ENCODE measurements at places on chromosomes 5 and 9.

GRCh38 chr9:13023498-13023897 lies 248.7 kb downstream of the LURAP1L start:
- no peak for DNase-seq

- DNase-seq, result no peak
Measured at GRCh38 chr5:115713408-115713807, 87.6 kb upstream of the TMED7 start.

DNA sequence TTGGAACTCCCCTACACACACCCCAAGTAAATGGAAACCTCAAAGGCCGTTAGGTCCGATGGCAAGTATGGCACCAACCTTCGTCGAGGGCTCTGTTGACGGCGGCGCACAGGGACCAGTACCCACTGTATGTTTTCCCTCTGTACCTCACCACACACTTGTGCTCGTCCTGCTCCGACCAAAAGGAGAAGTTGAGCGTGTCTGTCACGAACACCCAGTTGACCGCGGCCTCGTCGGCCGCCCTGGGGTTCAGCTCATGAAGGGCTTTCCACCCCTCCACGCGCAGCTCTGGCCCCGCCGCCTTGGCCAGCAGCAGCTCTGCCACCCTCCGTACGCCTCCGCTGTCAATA lies 24.0 kb downstream of the HNRNPK start:
- DNase-seq, result peak; percentile 15

- DNase-seq, result peak; percentile 5
Measured at GRCh38 chr5:132883261-132883834, 9.9 kb downstream of the LEAP2 start.

- no peak for DNase-seq
Measured at GRCh38 chr9:92711844-92712243, 41.9 kb upstream of the IPPK start.

- no peak for DNase-seq
Measured at GRCh38 chr5:32942225-32942989, 231.3 kb downstream of the NPR3 start.

- no peak for DNase-seq
Measured at GRCh38 chr9:131865446-131866195, 125.7 kb upstream of the RAPGEF1 start.

DNA sequence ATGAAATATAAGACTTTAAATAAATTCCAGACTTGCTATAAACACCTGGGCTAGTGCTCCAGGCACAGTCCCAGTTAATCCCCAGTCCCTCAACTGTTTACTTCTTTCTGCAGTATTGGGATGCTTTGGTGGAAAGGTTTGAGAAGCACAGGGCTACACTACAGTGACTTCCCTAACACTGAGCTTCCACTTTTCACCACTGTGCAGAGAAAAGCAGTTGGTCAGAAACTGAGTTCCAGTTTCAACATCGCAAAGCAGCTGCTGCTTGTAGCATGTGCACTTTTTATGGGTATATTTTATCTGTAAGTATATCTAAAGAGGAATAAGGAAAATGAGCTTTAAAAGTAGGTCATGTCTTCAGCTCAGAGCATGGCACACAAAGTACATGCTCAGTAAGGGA lies 339.7 kb downstream of the NTRK2 start:
- DNase-seq, result no peak

- no peak for DNase-seq
Measured at GRCh38 chr9:36154331-36154952, 14.7 kb upstream of the CCIN start.

- DNase-seq, result no peak
Measured at GRCh38 chr5:133884569-133885311, 83.7 kb downstream of the C5orf15 start.

DNA sequence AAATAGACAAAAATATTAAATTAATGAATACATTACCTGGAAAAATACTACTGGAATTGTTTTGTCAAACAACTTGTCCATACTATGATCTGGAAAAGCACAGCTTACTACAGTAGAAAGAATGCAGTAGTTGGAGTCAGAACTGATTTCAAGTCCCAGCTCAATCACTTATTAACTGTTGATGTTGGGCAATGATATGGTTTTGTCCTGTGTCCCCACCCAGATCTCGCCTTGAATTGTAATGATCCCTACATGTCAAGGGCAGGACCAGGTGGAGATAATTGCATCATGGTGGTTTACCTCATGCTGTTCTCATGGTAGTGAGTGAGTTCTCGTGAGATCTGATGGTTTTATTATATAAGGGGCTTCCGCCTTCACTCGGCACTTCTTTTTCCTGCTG lies 247.5 kb downstream of the CD180 start:
- no peak for DNase-seq

- no peak for DNase-seq
Measured at GRCh38 chr9:98154678-98155077, 35.7 kb upstream of the TRIM14 start.

DNA sequence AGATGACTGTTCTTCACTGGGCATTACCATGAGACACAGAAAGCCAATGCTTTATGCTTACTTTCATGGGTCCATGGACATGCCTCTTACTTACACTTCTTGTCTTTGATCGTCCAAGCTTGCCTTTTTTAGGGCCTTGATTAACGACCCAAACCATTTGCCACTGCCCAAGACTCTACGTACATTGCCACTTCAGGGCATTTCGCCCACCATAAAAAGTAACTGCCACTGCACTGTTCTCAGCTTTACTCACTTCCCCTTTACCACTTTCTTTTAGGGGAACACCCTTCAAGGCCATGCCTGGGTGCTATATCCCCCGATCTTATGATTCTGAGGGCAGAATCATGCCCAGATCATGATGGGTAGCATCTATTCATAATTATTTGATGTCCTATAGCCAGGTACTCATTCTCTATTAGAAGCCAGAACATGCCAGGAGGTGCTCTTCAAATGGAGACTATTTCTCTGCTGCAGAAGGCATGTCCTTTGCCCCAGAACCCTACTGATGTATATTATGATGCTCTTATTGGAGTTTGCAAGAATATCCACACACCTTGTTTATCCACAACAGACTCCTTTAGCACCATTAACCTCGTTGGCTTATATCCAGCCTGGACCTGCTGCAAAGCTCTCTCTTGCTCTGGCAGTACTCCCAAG lies 64.1 kb upstream of the RAD23B start:
- DNase-seq, result no peak

- DNase-seq, result no peak
Measured at GRCh38 chr5:22835686-22836085, 17.5 kb downstream of the CDH12 start.

GRCh38 chr5:8366266-8366665 lies 497.3 kb downstream of the MTRR start:
- DNase-seq, result no peak

DNA sequence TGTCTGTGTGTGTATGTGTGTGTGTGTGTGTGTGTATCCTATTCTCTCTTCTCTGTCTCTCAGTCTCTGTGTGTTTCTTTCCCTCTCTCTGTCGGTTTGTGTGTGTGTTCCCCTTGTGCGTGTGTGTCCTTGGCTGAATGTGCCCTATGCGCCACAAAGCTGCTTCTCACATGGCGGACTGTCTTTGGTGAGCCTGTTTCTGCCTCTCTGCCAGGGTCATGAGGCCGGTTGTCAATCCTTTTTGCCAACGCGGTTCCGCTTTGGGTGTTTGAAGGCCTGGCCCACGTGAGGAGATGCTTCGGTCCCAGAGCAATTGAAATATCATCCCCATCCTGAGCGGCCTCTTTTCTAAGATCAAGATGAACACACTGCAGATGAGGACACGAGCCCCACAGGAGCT lies 476.0 kb downstream of the SPATA31A7 start:
- no peak for DNase-seq

DNA sequence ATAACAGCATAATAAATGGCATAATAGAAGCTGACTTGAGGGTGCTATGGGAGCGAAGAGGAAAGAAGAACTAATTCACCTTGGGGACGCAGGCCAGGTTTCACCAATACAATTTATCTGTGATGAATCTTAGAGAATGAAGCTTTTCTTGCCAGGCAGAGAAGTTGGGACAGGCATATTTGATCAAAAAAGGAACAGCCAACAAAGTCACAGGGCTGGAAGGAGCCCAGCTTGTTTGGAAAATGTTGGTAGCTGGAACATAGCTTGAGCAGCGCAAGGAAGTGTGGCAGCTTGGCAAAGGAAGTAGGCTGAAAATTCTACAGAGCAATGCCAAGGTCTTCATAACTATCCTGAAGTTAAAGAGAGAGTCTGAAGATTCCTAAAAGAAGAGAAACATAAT lies 181.5 kb upstream of the OR13F1 start:
- DNase-seq, result no peak

DNA sequence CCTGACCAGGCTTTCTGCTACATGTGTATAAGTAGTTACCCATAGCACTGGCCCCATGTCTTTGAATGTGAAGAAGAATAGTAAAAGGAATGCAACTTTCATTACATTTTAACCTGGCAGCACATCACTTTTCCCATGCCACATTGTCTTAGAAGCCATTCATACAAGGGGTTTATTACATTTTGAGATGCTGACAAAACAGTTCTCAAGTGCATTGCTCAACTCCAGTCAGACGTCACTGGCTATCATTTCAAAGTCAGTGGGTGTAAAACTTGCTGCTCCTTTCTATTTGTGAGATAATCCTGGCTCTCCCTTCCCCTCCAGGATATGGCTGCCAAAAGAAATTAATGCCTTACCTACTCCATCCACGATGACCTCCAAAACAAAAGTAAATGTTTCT lies 97.0 kb upstream of the VCAN start:
- DNase-seq, result no peak

- DNase-seq, result no peak
Measured at GRCh38 chr9:130862747-130863146, 27.7 kb downstream of the ABL1 start.

DNA sequence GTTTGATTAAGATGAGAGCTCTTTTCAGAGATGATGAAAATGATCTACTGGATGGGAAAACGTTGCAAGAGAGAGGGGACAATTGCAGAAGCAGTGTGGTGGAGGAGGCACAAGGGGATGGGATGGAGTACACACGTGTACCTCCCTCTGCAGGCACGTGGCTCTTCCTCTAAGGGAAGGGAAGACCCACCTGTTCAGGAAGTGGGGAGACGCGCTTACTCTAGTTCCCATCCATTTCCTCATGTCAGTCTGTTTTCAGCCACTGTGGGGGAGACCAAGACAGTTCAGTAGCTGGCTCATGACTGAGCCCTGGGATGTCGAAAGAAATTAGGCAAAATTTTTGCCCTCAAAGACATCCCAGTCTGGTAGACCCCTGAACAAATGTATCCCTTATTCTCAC lies 619.2 kb upstream of the CLINT1 start:
- DNase-seq, result no peak

DNA sequence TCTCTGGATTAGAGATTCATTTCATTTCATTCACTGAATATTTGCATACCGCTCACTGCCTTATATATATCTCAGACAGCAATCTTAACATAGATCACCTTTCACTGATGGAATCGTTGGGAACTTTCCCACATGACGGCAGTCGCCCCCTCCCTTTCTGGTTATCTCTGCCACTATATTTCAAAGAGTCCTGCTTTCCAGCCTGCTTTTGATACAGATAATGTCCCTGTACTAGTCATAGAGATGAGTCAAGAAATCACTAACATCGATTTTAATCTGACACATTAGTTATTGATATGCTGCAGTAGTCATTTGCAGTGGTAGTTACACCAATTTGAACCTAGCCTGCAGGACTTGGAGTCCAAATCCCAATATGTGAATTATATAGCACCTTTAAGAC lies 8.5 kb downstream of the ARSK start:
- no peak for DNase-seq

- DNase-seq, result no peak
Measured at GRCh38 chr5:157665467-157666070, 5.8 kb upstream of the C5orf52 start.

- DNase-seq, result no peak
Measured at GRCh38 chr5:74261421-74261820, 379.1 kb downstream of the ENC1 start.

GRCh38 chr9:82563094-82563493 lies 499.8 kb downstream of the RASEF start:
- no peak for DNase-seq

DNA sequence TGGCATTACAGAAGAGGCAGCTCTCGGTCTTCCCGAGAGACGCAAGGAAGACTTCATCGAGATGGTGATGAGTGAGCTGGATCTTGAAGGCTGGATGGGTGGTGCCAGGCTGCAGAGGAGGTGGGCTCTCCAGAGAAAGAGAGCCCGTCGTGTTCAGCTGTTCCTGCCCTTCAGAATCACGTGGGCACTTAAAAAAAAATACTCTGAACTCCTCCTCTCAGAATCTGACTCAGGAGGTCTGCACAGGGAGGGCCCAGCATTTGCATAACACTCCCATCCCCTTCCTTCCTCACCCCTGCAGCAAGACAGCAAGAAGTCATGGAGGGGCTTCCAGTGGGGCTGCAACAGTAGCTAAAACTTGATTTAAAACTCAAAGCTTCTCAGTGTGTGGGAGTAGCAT lies 203.0 kb downstream of the ATPSCKMT start:
- no peak for DNase-seq

DNA sequence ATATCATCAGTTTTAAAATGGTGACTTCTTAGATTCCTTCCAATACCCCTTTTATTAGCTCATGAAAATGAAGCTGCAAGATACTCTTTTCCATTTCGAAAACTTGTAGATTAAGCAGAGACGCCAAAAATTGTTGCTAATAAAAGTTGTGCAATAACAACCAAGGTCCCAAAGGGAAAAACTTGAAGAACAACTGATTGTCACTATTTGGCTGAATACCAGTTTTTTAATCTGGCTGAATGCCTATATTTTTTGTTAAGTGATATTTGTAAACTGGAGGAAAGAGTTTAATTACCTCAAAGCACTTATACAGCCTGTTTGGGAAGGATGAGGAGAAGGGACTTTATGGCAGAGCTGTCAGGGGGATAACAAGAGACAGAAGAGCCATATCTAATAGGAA lies 14.6 kb downstream of the C5orf58 start:
- no peak for DNase-seq

- peak; percentile 44 for DNase-seq
Measured at GRCh38 chr5:159469496-159470372, 139.4 kb upstream of the IL12B start.

- peak; percentile 76 for DNase-seq
Measured at GRCh38 chr5:41856644-41857491, 13.4 kb downstream of the OXCT1 start.

GRCh38 chr5:138980441-138980840 lies 105.3 kb upstream of the LRRTM2 start:
- no peak for DNase-seq

GRCh38 chr9:121686930-121687541 lies 35.6 kb downstream of the DAB2IP start:
- peak; percentile 30 for DNase-seq

DNA sequence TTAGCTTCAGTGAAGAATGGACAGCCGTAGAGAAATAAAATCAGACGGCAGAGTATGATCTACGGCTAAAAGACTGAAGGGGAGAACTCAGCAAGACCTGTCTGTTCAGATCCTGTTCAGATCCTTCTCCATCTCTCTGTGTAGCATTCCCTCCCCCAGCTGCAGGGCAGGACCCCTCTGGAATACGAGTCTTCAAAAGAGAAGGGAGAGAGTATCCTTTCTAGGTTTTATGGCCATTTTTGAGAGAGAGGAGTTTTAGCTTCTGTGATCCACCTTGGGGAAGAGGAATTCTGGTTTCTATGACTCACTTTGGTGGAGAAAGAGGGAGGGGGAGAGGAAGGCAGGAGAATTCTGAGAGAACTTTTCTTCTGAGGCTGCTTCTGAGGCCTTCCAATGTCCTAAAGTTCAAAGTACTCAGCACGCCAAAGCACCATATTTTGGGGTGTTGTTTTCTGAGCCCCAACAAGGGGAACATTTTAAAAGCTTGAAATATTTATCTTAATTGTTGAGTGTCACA lies 194.4 kb upstream of the TLE4 start:
- DNase-seq, result no peak

- DNase-seq, result peak; percentile 52
Measured at GRCh38 chr5:79133657-79134451, 22.2 kb downstream of the BHMT start.

- DNase-seq, result peak; percentile 62
Measured at GRCh38 chr9:126915281-126915816, 767 bp downstream of the RALGPS1 start.
